ENCODE measurements at places on chromosomes 12 and 14. TPM values are rescaled to one million over a fixed set of nuclear protein-coding genes. Genes with fewer than 3 reads are reported as not detected.

The SERPINA3 gene
- 1.3 TPM for total RNA-seq

The KRT4 gene
- total RNA-seq = not detected

The ADAM21 gene
- 1.5 TPM for total RNA-seq

The CLEC9A gene
- not detected for total RNA-seq

The NOPCHAP1 gene
- total RNA-seq = 7.3 TPM

The TSPAN11 gene
- total RNA-seq = under 0.01 TPM

The KCNA5 gene
- not detected for total RNA-seq

The SMIM41 gene
- total RNA-seq = not detected

The LMNTD1 gene
- total RNA-seq = 0.38 TPM

The CFAP251 gene
- 3.8 TPM for total RNA-seq

The SHMT2 gene
- 252 TPM for total RNA-seq

The LHX5 gene
- total RNA-seq = not detected

The DYNLL1 gene
- total RNA-seq = 450 TPM

The AVPR1A gene
- total RNA-seq = 0.56 TPM

The SYNDIG1L gene
- total RNA-seq = under 0.01 TPM

The GRIP1 gene
- 0.96 TPM for total RNA-seq

The SOAT2 gene
- not detected for total RNA-seq

The DLGAP5 gene
- total RNA-seq = 53.7 TPM

The CLEC4E gene
- not detected for total RNA-seq

The MGST1 gene
- 54.4 TPM for total RNA-seq
